Hypothalamus (tissue), 51 donors: ENCODE measurements at places on chromosomes 7 and 10.

DNA sequence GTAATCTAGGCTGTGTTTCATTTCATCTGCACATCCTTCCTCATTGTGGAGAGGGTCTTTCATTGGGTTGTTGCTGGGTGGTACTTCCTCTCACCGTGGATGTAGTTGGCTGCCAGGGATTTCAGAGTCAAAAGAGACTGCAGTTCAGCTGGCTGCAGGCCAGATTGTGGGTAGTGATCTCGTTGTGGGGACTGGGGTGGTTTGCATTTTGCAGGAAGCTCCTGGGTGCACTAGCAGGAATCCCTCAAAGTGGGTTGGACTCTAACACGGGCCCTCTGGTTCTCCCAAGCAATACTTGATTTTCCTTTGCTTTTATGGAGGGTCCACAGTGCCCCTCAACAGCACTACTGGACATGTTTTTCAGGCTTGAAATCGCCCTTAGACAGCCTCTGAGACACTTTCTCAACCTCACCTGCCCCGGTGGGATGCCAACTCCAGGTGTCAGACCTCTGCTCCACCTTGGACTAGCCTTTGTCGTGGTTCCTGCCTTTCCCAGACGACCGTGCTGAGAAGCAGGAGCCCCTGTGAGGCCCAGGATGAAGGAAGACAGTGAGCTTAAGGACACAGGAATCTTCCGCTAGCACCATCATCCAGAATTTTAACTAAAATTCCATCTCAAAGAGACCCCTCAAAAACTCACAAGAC lies 23.9 kb upstream of the ZNF273 start:
- DNase-seq: no peak

- DNase-seq: no peak
These were observed 369.6 kb upstream of the DPP6 start for GRCh38 chr7:153682628-153683027.

GRCh38 chr10:95850791-95851190 lies 57.0 kb upstream of the CC2D2B start:
- no peak for DNase-seq

DNA sequence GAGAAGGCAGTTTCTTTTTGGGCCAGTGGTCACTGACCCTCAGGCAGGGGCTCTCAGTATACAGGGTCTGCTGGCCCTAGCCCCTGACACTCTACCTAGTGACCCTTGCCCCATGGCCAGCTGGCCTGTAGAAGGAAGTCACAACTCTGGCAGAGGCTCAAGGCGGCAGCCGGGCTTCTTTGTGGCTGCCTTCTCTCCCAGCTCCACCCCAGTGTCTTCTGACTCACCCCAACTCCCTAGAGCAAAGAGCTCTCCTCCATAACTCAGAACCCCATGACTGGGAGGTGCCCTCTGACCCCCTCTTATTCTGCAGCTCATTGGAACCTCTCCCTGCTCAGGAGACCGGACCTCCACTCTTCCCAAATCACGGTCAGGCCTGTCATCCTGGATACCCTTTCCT lies 358.2 kb downstream of the FGFR2 start:
- DNase-seq: no peak

DNA sequence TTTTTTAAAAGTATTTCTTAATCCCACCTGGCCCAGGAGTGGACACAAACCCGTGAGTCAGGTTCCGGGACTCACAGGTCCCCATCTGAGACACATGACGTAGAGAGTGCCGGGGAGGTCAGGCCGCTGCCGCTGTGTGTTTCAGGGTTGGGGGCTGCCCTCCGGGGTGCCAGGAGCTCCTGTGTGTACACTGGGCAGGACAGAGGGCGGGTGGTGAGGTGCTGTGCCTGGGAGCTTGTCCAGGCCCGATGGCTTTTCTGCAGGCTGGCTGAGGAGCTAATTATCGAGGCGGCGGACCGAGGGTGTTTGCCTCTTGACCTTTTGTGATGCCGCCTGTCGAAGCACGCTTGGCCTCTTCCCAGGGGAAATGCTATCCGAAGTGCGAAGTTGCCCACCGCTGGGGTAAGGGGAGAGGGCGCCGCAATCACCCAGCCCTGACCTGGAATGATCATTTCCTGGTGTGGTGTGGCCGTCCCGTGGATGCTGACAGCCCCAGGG lies 42.1 kb downstream of the FOXL3 start:
- no peak for DNase-seq

- no peak for DNase-seq
These were observed 5.8 kb downstream of the IKZF1 start for GRCh38 chr7:50310361-50310760.

DNA sequence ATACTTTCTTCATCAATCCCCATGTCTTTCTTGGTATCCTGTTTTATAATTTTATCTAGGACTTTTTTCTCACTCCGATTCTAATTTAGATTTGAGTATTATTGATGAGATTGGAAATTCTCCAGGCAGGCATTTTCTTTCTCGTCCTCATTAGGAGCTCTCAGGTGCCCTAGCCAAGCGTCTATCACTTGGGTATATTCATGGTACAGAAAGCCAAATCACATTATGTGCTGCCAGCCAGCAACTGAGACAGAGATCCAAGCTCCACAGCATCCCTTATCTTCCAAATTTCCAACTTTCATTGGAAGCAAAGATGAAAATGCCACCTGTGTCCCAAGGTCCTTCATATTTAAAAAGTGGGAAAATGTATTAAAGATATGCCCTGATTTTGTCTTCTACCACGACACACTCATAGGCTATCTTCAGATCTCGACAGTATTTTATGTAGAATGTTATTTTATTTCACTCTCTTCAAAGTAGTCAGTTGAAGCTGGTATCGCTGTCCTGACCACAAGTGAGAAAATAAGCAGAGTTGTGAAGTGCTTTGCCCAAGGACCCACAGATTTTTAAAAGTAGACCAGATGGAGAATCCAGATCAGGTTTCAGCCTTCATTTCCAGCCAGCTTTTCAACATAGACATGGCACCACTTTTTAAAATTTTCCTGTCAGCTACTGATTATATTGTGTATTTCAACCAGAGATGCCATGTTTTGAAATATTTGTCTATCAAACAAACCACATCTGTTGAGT lies 773.4 kb downstream of the CNTNAP2 start:
- no peak for DNase-seq

- no peak for DNase-seq
These were observed 11.7 kb upstream of the CALML3 start for GRCh38 chr10:5512881-5513612.

GRCh38 chr7:31457551-31457950 lies 56.3 kb upstream of the ITPRID1 start:
- DNase-seq: no peak

DNA sequence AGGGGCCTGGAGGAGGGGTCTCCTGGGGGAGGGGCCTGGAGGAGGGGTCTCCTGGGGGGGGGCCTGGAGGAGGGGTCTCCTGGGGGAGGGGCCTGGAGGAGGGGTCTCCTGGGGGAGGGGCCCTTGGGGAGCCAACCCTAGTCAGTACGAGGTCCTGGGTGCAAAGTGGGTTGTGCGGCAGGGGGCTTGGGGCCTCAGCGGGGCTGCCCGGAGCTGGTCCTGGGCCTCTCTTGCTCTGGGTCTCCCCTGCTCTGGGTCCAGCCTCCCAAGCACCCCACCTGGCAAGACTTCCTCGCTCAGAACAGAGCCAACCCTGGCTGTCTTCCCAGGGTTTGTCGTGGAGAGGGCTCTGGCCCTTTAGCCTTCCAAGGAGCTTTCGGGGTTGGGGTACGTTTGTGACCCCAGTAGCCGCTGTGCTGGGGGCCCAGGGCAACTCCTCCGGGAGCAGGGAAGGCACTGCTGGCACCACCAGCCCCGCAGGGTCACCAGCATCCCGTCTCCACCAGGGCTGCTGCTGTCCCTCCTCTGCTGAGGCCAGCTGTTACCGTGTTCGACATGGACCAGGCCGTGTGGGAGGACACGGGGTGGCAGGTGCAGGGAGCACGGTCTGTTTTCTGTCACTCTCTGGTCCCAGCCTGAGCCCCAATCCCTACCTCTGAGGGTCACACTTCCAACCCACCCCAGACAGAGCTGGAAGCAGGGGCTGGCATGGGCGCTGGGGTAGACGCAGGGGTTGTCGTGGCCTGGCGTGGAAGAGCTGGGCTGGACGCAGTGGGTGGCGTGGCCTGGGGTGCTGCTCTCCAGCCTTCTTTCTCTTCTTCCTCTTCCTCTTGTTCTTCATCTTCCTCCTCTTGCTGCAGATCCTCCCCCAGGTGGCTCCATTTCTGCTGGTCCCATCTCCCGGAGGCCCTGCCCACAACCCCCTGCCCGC lies 22.8 kb downstream of the PWWP2B start:
- no peak for DNase-seq
